ENCODE measurements at places on chromosomes 6 and 20.

GRCh38 chr6:114092943-114093342, 122.0 kb upstream of the HDAC2 start:
- no peak for DNase-seq

DNA sequence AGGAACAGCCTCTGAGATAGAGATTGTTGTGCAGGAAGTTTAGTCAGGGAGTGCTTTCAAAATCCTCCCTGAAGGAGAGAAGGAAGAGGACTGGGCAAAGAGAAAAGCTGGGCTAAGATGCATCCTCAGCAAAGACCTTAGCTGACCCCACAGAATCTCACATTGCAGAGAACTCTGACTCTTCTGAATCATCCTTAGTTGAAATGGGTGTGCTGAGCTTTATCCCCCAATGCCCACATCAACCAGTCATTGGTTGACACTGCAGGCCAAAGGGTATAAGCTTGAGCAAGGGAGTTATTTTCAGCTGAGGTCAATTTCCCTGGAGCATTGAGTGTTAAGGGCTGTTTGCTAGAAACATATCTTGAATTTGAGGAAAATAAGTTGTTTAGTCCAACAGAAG, 732.2 kb downstream of the CBLN4 start:
- DNase-seq, result no peak

DNA sequence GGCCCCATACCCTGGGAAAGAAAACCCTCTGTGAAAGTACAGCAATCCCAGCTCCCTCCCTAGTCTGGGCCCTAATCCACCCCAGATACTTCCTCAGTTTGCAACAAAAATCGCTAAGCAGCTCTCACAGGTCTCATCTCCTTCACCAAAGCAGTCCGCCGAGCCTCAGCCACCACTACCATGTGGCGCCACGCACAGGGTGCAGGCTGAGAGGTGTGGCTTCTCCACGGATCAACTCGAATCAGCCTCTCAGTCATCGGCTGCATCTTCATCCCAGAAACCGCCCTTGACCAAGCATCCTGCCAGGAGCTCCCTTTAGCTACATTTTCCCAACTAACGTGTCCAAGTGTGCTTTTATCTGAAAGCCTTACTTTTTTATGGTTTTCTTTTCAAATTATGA, 50.7 kb downstream of the ANKRD60 start:
- DNase-seq, result no peak

GRCh38 chr6:56692523-56693245, 50.0 kb upstream of the DST start:
- no peak for DNase-seq

- DNase-seq, result no peak
Measured at GRCh38 chr6:111646942-111647341, 41.3 kb upstream of the TRAF3IP2 start.

DNA sequence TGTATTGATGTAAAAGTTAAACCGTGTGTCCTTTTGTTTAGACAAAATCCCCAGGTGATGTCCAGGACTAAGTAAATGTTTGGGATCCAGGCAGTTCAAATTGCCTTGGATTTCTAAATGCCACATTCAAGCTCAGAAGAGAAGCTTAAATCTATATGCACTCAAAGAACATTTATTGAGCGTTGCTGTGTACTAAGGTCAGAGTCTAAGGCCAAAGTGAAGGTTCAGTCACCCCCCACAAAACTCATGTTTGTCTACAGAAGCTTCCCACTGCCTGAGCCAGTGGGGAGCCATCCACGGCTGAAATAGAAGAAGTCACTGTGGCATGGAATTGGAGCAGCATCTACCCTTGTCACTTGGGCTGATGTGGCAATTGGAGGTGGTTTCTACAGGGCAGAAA, 70.7 kb upstream of the INSM1 start:
- no peak for DNase-seq

GRCh38 chr6:51021171-51021570, 202.5 kb downstream of the TFAP2B start:
- no peak for DNase-seq

DNA sequence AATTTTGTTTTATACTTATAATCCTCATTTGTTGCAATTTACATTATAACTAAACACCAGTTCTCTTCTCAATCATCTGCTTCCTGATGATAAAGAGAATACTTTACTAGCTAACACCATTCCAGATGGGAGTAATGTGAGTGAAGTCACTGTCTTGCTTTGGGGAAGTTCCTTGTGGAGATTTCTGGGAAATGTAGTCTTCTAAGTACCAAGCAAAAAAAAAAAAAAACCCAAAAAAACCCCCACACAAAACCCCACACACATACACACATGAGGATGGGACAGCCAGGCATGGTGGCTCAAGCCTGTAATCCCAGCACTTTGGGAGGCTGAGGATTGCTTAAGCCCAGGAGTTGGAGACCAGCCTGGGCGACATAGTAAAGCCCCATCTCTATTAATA, 2.2 kb upstream of the SNPH start:
- DNase-seq, result no peak

DNA sequence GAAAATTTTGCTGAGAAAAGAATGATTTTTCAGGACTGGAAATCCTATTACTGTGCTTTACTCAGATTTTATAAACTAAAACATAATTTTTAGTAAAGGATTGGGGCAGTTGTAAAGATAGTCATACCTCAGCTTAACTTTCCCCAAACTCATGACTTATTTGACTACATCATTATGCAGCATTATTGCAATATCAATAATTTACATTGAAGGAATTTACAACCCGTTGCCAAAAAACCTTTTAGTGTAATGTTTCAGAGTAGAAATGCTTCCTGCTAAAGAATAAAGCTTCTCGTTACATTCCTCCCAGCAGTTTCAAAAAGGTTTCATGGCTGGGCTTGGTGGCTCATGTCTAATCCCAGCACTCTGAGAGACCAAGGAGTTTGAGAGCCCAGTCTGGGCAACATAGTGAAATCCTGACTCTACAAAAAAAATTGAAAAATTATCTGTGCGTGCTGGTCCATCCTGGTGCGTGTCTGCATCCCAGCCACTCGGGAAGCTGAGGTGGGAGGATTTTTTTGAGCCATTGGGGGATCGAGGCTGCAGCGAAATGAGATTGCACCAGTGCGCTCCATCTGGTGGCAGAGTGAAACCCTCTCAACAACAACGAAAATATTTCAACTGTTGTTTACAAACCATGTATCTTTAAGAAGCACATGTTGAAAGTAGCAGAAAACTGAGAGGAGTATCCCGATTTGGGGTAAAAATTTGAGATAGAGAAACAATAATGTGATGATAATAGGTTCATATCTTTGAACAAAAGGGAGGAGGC, 4.4 kb downstream of the AMD1 start:
- no peak for DNase-seq

GRCh38 chr6:158039178-158039557, 57.5 kb downstream of the SYNJ2 start:
- DNase-seq, result no peak

GRCh38 chr6:146281651-146282362, 252.9 kb downstream of the GRM1 start:
- no peak for DNase-seq

DNA sequence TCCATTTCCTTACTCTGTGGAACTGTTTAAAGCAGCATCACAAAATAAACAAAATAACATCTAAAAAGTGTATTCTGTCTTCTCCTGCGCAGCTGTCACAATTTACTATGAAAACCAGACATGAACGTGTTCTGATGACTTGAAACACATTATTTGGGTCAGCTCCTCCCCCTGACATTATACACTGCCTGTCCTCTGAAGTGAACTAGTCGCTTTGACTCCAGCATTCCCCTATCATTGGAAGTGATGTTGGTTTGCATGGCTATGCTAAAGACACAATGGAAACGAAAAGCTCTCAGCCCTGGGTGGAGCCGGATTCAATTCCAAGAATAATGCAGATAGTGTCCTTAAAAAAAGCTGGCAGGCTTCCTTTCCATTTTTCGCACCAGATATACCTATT, 125.9 kb downstream of the FYN start:
- DNase-seq, result no peak
